ENCODE measurements at places on chromosomes 3 and 15. TPM values are rescaled to one million over a fixed set of nuclear protein-coding genes. Genes with fewer than 3 reads are reported as not detected.

GRCh38 chr15:91537856-91538255 is 315.7 kb upstream of the SLCO3A1 start:
- no peak for DNase-seq

The CACNA2D2 gene
- 0.14 TPM for total RNA-seq

DNA sequence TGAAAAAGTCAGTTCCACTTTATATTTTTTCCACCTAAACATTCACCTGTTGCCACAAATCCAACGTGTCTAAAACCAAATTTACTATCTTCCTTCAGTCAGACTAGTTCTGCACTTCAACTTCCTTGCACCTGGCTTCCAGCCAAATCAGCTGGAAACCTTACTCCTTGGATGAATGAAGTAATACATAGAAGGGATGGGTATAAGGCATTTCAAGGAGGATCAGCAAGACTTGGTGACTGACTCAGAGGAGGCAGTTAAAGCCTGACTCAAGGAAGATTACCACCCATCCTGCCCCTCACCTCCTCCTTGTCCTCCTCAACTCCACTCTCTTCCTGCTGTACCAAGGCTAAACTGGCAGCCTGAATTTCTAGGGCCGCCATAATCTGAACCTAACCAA is 37.1 kb downstream of the QTRT2 start:
- peak; percentile 60 for DNase-seq

- DNase-seq, result peak; percentile 87
Measured at GRCh38 chr3:139308560-139308959, 35.3 kb upstream of the MRPS22 start.

- DNase-seq, result no peak
Measured at GRCh38 chr3:38827791-38828190, 11.8 kb upstream of the SCN10A start.

- DNase-seq, result no peak
Measured at GRCh38 chr3:152480282-152480953, 211.7 kb downstream of the MBNL1 start.

DNA sequence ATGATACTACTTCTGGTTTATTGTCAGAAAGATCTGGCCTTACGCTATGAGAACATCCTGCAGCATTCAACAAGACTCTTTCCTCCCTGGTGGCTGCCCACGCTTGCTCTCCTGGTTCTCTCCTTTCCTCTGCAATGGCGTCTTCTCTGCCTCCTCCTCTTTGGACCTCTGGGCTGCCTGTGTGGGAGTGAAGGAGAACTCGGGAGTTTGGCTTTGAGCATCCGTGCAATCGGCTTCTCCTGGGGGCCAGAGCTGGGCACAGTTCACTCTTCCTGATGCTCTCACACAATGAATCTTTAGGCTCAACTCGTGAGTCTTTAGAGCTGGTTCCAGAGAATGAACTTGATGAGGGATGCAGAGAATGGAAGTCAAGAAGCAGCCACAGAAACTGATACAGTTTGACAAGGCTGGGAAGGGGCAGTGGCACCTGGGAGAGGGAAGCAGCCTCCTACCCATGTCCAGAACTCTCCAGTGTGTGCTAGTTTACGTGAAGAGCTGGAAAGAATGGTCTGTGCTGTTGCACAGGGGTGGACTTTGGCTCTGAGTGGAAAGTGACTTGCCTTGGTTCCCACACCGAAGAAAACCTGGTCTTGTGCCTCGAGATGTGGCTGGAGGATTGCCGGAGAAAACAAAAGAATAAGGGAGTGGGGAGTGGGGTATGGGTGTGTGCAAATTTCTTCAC is 37.9 kb downstream of the RPLP1 start:
- no peak for DNase-seq

DNA sequence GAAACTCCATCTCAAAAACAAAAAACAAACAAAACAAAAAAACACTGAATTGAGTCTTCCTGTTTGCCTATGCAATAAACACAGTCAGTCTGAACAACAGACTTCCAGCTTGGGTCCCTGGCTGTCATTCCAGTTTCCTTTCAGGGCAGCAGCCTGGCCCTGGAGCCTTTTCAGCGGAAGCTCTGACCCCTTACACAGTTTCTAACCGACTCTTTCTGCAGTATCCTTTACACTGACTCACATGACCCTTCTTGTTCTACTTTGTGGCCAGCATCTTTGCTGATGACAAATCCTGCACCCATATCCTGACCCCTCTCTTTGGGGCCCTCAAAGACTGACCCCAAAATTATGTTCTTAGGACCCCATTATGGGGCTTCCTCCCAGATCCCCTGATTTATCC is 38.3 kb upstream of the INO80 start:
- DNase-seq, result no peak
